ENCODE measurements at places on chromosomes 13 and 19.

- peak; percentile 76 for DNase-seq
These were observed 6.9 kb downstream of the IL4I1 start for GRCh38 chr19:49889687-49890348.

DNA sequence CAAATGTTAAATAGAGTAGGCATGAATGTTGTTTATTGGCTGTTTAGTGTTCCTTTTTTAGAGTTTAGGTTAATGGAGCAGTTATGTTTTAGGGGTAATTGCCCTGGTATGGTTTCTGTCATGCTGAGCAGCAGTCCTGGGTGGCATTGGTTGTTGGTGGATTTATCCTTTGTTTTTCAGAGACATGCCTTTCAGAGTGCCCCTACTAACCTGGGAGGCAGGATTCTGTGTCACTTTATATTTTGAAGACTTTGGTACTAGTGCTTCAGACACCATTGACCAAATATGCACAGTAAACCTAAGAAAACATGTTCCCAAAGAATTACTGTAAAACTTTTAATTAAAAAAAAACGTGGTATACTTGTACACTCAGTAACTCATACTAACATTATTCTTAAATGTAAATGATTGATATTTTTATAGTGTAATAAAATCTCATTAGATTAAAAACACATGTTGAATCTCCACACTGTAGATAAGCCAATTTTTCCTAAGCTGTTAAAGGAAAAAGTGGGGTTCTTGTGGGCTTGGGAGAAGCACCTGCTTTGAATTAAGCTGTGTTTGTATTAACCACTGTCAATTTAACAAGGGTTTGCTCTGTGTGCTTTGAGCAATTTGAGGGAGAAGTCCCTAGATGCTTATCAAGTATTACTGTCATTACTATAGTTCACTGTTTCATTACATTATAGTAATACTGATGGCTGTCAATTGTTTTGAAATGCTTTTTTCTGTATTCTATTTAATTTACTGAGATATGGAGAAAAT lies 133.2 kb downstream of the LMO7 start:
- DNase-seq, result no peak

- DNase-seq, result peak; percentile 82
These were observed 5.1 kb upstream of the KRTDAP start for GRCh38 chr19:35495107-35496064.

GRCh38 chr13:111911754-111912452 lies 155.0 kb upstream of the SOX1 start:
- DNase-seq, result no peak

- no peak for DNase-seq
These were observed 20.3 kb downstream of the LYL1 start for GRCh38 chr19:13082192-13083007.

DNA sequence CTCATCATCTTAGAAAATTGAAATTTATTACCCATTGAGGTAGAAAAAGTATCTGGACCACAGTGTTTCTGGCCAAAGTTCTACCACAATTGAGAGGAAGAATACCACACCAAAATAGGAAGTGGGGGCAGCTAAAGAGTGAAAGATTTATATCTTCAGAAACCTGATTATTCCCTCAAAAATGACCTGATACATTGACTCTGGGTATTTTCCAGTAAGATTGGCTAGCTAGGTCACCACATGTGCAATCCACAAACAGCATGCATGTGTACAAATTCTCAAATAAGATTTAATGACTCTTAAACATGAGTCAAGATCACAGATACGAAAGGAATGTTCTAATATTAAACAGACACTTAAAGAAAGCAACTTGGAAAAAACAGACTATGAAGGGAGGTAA lies 1516.2 kb upstream of the PCDH20 start:
- no peak for DNase-seq

- no peak for DNase-seq
These were observed 23.4 kb downstream of the ZNF507 start for GRCh38 chr19:32368787-32369186.

- no peak for DNase-seq
These were observed 90.5 kb upstream of the FARP1 start for GRCh38 chr13:98052412-98052811.

GRCh38 chr13:110272227-110272626 lies 34.7 kb downstream of the COL4A1 start:
- no peak for DNase-seq

DNA sequence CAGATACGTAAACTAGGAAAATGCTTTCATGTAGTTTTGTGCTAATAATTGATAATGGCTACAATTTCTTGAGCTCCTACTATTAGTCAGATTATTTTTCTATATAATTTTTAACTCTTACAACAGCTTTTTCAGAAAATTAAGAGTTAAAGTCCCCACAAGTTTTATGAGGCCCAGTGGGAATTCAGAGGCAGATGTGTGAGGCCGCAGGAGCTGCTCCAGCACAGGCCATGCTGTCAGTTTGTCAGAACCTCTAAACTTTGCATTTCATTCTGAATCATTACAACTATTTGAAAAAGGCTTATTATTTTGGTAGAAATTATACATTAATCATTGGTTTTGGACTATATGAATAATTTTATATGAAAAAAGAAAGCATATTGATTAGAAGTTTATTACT lies 370.8 kb downstream of the MYO16 start:
- no peak for DNase-seq

- DNase-seq, result no peak
These were observed 104.6 kb upstream of the ZNF98 start for GRCh38 chr19:22526661-22527272.

GRCh38 chr19:1854039-1854541 lies 5.8 kb upstream of the REXO1 start:
- DNase-seq, result no peak

GRCh38 chr13:110448677-110449076 lies 112.8 kb downstream of the RAB20 start:
- no peak for DNase-seq

DNA sequence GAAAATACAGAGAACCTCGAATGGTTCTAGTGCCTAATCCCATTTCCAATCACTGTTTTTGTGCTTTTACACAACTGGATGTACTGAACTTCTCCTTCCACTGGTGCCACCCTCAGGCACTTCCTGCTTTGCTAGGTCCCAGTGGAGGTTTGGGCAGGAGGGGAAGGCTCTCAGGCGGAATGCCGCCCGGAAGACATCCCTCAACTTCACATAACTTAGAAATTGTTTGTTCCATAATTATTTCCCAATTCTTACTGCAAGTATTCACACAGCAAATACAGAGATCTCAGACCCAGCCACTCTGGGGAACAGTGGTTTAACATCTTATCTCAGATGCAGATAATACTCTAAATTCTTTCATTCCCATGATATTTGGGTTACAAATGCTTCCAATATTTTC lies 195.7 kb upstream of the IPO5 start:
- no peak for DNase-seq

- DNase-seq, result no peak
These were observed 35.5 kb downstream of the GAS6 start for GRCh38 chr13:113828282-113828825.

DNA sequence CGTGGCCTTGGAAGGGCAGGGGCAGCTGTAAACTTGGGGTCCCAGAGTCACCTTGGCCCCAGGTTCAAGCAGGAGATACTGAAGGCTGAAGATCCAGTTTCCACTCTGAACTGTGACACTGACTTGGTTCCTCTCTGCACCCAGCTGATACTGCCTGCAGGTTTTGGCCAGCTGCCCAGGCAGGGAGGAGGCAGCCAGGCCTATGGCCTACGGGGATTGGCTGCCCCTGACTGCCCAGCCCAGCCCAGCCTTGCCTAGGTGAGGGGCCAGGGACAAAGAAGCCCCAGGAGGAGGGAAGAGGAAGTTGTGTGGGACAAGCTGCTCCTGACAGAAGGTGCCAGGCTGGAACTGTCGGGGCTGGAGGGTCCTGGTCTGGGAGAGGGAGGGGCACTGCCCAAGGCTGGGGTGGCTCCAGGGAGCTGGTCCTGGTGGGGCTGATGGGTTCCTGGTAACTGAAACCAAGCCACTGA lies 51.7 kb upstream of the CYP4F8 start:
- no peak for DNase-seq

GRCh38 chr19:21482863-21483276 lies 22.5 kb upstream of the ZNF429 start:
- DNase-seq, result peak; percentile 73

GRCh38 chr19:30224689-30225606 lies 147.2 kb upstream of the ZNF536 start:
- no peak for DNase-seq

- no peak for DNase-seq
These were observed 443.1 kb downstream of the MYO16 start for GRCh38 chr13:109072505-109072904.

GRCh38 chr19:13420780-13421179 lies 85.5 kb downstream of the CACNA1A start:
- DNase-seq, result no peak

DNA sequence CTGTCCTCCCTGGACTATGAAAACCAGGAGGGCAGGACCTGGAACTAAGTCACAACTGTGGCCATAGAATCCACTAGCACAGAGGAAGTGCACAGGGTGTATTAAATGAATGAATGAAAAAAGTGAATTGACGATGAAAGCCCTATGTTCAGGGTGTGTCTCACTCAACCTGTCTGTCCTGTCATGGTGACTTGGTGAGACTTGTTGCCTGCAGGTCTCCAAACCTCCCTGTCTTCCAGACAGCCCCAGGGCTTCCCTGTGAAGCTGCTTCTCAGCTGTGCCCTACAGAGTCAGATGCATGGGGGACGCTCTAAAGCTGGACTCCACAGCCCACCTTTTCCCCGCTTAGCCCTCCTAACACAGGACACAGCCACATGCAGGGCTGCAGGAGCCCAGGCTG lies 4.8 kb upstream of the IGFL1 start:
- no peak for DNase-seq

DNA sequence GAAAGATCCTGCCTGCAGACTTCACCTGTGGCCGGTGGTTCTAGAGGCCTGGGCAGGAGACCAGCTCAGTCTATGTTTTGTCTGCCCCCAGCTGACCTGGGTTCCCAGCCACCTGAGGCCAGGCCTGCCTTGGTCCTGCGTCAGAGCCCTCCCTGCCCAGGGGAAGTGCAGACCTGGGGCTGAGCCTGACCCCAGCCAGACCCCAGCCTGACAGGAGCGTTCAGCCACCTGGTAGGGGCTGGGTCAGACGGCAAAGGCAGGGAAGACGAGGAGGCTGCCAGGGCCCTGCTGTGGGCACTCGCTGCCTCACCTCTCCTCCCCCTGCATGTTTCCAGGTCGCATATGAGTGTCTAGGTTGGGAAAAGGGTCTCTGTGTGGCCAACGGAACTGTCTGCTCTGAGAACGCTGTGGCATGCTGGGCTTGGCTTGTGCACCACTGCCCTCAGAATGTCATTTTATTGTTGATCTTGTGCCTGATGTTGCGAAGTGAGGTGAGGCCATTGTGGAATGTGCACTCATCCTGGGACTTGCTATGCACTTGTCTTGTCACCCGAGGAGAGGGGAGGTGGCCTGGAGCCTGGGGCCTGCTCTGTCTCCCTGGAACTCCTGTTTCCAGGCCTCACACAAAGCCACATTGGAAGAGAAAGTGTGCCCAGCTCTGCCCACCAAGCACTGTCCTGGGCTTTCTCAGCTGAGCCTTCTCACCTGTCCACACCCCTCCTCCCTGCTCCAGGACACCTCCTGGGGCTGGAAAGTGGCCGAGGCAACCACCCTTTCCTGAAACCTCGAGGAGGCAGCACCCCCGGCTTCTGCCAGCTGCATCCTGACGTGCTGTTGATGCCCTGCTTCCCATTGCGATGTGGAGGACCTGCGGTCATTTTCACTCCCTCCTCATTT lies 15.2 kb upstream of the MCF2L start:
- no peak for DNase-seq

DNA sequence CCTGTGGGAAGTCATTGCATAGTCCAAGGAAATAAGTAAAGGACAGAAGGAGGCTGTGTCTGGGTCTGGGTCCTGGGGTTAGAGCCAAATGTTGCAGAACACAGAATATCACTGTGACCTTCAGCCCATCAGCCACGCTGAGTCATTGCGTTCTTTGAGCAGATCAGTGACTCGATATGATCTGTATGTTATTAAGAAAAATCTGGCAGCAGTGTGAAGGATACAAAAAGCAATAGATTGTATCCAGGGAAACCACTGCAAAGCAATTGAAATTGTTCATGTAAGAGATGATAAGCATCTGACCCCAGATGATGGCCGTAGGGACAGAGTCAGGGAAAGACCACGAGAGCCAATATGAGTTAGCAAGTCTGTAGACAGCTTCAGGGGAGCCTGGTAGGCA lies 1575.1 kb upstream of the SLC10A2 start:
- DNase-seq, result no peak

DNA sequence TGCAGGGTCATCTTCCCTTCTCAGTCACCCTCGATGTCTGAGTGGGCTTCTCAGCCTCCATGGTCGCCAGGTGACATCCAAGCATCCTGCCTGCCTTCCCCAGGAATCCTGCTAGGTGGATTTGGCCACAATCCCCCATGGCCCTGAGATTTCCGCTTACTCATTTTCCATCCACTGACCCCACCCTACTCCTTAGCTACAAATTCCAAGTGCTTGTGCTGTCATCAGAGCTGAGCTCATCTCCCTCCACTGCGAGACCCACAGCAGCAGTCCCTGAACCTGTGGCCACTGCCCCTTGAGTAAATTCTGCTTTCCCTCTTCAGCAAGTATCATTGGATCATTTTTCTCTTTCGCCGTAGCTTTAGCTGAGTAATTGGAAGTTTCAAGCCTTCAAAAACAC lies 90.5 kb upstream of the ANKRD10 start:
- DNase-seq, result no peak

- DNase-seq, result no peak
These were observed 276.1 kb downstream of the NALCN start for GRCh38 chr13:101140087-101140770.

DNA sequence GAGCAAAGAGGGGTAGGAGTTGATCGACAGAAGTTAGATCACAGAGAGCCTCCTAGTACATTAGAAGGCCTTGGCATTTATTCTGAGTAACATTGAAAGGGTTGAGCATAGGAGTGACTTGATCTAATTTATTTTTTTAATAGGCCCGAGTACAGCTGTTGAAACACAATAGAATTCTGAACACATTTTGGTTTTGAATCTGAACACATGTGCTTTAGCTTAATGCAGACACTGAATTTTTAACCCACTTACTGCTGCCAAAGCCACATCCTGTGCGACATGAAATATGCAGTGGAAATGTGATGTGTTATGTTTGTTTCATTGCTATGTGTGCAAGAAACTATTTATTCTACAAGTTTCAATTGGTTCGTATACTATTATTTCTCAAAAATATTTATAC lies 1505.9 kb downstream of the PCDH9 start:
- no peak for DNase-seq

DNA sequence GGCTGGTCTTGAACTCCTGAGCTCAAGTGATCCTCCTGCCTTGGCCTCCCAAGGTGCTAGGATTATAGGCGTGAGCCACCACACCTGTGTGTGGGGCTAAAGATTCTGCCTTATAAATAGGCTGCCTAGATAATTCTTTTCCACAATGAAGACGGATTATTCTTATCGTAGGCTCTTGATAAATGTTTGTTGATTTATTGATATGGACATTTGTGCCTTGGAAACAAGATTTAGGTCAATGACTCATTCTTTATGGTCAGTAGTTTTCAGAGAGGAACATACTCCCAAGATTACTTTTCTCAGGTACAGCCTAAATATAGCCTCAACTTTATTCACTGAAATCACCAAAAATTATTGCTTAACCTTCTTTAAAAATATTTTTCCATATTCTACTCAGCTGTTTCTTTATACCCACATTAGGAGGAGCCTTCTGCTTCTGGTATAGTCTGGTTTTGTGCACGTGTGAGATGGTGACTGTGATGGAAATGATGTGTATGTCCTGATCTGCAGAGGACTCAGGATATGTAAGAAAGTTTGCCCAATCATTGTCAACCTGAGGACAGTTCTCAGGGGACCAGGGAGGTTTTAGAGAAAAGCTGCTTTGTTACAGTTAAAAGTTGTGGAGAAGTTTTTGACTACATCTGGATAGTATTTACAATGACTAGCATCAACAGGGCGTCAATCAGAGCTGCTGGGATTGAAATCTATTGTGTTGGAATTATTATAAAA lies 208.9 kb downstream of the DNAJC15 start:
- no peak for DNase-seq
